Lung microvascular endothelial cell (primary cell): ENCODE measurements at places on chromosomes 13 and 19.
A peak's percentile ranks its signal among the peaks of the same experiment; 100 is the strongest.

DNA sequence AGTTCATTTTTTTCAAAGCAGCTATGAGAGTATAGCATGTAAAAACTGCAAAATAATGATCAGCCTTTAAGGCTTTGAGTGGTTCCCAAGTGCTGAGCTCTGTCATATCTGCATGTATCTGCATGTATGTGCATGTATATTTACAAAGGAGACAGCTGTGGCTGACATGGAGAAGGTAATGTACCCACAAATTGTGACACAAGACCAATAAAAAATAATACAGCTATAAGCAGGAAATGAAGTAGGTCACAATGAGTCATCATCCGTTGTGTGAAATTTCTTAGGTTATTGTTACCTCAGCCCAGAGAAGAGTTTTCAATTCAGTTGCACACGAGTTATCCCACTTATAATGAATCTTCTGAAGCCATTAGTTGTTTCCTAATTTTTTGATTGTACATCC is 60.9 kb upstream of the MED4 start:
- DNase-seq = peak; percentile 88

DNA sequence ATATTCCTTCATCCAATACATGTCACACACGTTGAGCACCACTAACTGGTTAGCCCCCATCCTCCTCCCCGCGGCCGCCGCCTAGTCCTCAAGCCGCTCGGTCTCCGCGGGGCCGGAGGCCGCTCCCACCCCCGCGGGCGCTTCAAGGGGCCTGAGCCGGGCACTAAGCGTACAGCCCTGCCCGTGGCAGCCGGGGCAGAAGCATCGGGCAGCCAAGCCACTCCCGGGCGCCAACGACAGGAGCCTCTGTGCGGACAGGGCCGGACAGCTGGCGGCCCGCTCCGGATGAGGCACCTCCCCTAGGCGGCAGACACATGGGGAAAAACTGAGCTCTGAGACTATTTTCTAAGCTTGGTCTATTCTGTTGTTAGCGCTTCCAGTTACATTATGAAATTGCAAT is 2.8 kb upstream of the ZNF543 start:
- DNase-seq = no peak

- no peak for DNase-seq
Observed at GRCh38 chr13:100333141-100333540, 244.2 kb downstream of the PCCA start.

GRCh38 chr13:93767180-93767916 is 540.7 kb downstream of the GPC6 start:
- DNase-seq = no peak

GRCh38 chr13:71828117-71828516 is 38.9 kb downstream of the DACH1 start:
- no peak for DNase-seq
